ENCODE measurements at places on chromosomes 7 and 10.
A peak's percentile ranks its signal among the peaks of the same experiment; 100 is the strongest.

- no peak for DNase-seq
Measured at GRCh38 chr7:91319351-91319750, 55.1 kb downstream of the FZD1 start.

- no peak for DNase-seq
Measured at GRCh38 chr10:7045891-7046599, 364.8 kb downstream of the SFMBT2 start.

DNA sequence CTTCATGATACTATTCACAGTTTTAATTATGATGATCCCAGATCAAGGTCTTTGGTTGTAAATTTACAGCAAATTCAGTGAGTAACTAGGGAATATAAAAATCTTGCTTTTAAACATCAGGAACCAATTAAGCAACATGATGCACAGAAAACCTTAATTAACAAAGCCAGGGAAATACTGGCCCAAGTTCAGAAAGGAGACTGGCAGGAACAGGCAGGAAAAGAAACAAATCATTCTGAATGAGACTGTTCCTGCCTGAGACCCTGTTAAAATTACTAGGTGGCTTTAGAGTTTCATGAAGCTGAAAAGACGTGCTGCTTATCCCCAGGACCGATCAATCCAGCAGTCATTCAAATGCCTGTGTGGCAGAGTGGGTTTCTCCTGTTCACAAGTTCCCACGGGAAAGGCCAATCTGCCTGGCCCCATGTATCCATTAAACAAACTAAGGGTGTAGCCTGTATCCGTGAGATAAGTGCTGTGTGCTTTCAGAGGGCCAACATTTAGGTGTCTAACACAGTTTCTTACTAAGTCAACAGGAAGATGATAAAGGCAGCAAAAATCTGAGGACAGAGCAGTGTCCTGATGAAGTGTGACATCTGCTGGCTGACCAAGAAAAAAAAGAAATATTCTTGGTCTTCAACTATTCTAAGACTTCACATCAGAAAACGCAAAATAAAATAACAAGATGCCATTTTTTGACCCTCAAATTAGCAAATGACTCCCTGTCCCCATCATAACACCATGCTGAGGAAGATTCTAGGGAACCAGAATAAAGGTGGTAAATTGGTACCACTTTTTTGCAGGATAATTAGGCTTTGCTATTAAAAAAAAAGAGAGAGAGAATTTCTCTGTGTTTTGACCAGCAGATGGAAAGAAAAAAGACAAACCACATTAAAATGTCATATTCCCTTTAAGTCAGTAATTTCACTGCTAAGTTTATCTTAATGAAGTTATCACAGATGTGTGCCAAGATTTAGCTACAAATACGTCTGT lies 34.2 kb downstream of the PUS7 start:
- peak; percentile 54 for DNase-seq

GRCh38 chr10:127892743-127893142 lies at the start of gene CLRN3:
Gene CLRN3, minus strand, starts transcription at chr10:127892941. Its CDS starts 157 bp downstream, at chr10:127892784.
- peak; percentile 62 for DNase-seq

GRCh38 chr10:4397337-4397736 lies 428.7 kb upstream of the AKR1E2 start:
- no peak for DNase-seq

DNA sequence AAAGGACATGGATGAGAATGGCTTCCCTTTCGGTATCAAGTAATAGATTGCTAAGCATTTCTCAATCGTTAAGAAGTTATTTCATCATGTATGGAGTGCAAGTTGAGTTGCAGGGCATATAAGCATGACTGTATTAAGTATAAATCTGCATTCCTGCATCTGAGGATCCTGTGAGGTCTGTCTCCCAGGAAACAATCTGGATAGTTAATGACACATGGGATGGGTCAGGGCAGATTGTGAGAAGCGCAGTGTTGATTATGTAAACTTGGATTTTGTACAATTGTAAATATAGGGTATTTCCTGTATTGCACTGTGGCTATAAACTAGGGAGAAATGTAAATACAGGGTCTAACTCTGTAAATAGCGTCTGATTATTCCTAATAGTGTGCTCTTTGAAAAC lies 102.6 kb downstream of the PLXDC2 start:
- DNase-seq, result peak; percentile 37

GRCh38 chr7:16847381-16847860 lies 34.4 kb downstream of the AGR3 start:
- DNase-seq, result peak; percentile 76

GRCh38 chr10:6802759-6803426 lies 222.8 kb upstream of the PRKCQ start:
- no peak for DNase-seq

DNA sequence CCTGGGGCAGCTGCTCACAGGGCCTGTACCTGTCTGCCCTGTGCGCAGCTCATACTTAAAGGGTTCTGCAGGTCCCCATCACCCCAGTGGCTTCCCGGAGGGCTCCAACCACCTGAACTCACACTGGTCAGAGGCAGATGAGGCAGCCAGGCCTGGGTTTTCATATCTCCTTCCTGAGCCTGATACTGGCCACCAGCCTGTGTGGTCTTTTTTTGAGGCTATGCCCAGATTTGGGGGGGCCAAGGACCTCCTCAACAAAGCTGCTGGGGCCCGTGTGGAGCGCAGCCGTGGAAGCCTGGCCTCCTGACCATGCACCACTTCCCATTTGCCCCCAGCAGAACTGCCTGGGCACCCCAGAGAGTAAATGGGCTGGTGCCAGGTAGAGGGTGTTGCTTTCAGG lies 25.7 kb downstream of the PNLIPRP2 start:
- DNase-seq, result no peak
